Stromal cell of bone marrow (primary cell): ENCODE measurements at places on chromosomes 1 and 21.

DNA sequence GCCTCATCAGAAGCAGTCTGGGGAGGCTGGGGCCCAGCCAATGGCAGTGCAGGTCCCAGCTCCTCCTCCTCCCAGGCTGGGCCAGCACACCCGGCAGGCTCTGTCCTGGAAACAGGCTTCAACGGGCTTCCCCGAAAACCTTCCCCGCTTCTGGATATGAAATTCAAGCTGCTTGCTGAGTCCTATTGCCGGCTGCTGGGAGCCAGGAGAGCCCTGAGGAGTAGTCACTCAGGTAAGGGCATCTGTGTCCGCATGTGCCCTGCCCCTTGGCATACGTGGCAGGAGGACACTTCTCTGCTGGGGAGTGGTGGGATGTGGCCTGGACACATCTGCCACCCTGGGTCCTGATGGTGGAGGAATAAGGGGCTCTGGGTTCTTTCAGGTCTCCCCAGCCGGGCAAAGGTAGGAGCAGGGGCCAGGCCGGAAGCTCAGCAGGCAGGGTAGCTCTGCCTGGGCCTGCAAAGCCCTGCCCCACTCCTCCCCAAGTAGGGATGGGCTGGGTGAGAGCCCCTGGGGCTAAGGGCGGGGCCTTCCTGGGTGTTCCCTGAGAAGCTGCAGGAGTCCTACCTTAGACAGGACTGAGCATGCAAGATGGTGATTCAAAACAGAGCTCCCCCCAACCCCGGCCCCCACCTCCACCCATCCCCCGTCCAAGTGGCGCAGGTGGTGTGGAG lies at the start of gene GJB5:
GJB5 (plus strand) TSS at position 84 of the 674 bp plus-strand sequence. CDS start 2,284 bp downstream, outside the sequence.
- no peak for DNase-seq

DNA sequence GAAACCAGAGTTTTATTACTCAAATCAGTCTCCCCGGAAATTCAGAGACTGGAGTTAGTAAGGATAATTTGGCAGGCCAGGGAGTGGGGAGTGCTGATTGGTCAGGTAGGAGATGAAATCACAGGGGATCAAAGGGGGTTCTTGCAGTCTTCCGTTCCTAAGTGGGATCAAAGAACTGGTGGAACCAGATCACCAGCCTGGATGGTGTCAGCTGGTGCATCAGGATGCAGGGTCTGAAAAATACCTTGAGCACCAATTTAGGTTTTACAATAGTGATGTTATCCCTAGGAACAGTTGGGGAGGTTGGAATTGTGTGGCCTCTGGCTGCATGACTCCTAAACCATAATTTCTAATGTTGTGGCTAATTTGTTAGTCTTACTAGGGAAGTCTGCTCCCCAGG lies 1.4 kb upstream of the CD101 start:
- DNase-seq: no peak

DNA sequence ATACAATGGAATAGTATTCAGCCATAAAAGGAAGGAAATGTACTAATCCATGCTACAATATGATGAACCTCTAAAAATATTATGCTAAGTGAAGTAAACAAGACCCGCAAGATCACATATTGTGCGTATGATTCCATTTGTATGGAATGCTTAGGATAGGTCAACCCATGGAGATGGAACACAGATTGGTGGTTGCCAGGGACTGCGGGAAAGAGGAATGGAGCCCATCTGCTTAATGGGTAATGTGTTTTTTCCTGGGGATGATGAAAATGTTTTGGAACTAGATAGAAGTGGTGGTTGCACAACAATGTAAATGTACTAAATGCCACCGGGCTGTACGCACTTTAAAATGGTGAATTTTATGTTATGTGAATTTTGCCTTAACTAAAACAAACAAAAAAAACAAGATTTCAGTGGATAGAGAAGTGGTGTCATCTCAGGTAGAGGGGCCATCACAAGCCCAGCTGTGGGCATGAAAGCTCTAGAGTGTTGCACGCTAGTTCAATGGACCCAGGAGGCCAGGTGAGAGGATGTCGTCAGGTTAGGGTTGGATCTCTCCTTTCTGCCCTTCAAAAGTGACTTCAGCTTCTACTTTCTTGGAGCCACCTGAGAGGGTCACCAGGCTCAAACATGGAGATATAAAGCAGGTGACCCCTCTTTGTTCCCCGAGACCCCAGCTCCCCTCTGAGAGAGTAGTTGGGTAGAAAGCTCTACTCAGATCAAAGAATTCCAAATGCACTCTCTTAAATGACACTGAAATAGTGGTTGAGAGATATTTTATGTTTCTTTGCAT lies 2.5 kb downstream of the C1orf115 start:
- DNase-seq: no peak

DNA sequence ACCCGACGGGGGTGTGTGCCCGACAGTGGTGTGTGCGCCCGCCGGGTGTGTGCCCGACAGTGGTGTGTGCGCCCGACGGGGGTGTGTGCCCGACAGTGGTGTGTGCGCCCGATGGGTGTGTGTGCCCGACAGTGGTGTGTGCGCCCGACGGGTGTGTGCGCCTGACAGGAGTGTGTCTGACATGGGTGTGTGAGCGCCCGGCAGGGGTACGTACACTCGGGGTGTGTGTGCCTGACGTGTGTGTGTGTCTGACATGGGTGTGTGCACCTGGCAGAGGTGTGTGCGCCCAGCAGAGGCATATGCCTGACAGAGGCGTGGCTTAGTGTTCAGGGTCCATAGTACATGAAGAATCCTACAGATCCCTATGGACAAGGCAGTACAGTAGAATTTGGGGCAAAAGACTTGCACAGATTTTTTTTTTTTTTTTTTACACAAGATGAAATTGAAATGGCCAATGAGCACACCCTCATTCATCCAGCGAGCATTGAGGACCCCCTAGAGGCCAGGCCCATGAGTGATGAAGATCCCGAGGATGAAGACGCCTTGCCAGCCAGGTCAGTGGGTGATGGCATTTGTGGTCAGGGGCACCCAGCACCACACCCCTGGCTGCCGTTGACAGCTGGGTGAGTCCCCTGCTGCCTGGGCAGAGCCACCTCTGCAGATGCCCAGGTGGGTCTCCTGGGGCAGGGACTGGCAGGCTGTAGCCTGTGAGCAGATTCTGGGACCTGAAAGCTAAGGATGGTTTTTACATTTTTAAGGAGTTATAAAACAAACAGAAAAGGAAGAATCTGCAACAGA lies 60.1 kb downstream of the ADARB1 start:
- DNase-seq: no peak

DNA sequence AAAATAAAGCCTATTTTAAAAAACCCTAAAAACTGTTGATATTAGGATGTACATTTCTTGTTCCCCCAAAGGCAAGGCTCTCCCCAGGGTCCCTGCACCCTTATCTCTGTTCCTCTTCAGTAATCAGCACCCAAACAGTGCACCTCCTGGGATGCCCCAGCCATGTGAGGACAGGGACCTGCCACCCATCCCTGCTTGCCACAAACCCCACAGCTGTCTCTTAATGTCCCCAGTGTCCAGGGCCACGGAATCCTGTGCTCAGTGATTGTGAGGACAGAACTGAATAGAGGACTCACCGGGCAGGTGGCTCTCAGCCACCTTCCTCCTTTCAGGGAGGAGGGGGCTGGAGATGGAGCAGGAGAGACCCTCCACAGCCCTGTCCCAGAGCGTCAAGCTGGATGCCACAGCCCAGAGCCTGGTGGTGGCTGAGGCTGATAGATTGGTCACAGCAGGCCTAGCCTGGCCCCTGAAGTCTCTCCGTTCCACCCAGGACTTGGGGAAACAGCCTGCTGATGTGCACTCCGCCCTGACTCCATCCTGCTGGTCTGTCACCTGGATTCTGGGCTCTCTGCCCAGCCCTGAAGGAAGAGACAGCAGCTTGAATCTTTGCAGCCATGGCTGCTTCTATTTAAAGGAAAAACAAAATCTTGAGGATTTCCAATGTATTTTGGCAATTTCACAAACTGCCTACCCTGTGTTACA lies 23.1 kb downstream of the RNF187 start:
- DNase-seq: no peak

GRCh38 chr1:21655259-21655658 lies 13.9 kb downstream of the RAP1GAP start:
- DNase-seq: no peak

GRCh38 chr1:230160957-230161771 lies 94.1 kb downstream of the GALNT2 start:
- DNase-seq: no peak

- DNase-seq: no peak
These were observed 89.8 kb downstream of the EVI5 start for GRCh38 chr1:92695104-92695503.

GRCh38 chr1:41696381-41696780 lies 211.9 kb upstream of the EDN2 start:
- DNase-seq: no peak

DNA sequence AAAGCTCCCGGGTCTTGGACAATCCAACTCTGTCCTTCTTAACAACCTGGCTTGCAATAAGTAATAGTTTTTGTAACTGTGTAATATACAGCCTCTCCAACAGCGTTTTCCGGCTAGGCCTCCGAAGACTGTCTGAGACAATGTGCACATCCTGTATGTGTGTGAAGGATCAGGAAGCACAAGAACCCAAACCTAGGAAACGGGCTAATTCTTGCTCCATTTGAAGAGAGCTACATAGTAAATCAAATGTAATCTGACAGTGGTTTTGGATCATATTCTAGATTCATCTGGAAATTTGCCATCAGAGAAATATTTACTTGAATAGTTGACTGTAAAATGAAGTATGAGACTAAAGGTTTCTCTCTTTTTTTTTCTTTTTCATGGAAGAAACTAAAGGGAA lies 1.2 kb downstream of the GPR52 start:
- DNase-seq: no peak

GRCh38 chr21:34065027-34065426 lies 8.4 kb upstream of the MRPS6 start:
- DNase-seq: no peak

GRCh38 chr1:46927249-46927835 lies 13.9 kb downstream of the CYP4A11 start:
- no peak for DNase-seq

DNA sequence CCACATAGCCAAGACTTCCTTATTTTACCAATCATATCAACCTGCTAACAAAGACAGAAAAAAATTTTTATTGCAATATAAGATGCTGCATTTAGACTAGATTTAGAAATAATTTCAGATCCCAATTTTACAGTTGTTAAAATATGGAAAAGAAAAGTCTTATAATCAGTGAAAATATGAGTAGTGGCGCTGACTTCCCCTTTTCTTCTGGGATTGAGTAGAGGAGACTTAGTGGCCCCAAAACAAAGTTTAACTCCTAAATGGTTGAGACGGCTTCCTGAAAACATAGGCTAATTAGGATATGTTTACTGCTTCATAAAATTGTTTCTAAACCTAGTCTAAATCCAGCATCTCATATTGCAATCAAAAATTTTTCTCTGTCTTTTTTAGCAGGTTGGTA lies 68.4 kb downstream of the RAB3GAP2 start:
- no peak for DNase-seq

DNA sequence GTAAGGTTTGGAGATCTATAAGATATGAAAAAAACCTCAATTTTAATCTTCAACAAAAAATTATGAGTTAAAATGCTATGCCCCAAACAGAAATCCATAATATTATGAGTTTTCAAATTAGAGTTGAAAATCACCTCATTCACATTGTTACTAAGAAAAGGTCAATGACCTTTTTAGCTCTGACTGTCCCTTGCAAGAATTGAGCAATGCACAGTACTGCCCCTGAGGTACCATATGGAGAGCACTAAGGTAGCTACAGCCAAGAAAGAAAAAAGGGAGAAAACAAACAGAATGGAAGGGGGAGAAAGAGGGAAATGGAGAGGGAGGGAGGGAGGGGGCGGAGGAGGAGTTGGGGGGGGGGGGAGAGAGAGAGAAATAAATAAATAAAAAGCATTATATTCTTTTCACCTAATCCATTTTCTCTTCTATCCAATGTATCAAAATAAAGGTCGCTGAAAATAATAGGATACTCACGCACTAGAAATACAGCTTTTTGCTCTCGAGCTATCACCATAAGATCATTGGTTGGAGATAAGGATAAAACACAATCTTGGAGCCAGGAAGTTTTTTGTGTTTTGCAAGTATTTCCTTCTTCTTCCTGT lies 58.8 kb downstream of the RAB3GAP2 start:
- no peak for DNase-seq

GRCh38 chr1:224377676-224378006 lies 21.0 kb downstream of the CNIH4 start:
- DNase-seq: peak; percentile 12

- DNase-seq: no peak
These were observed 78.6 kb downstream of the NME7 start for GRCh38 chr1:169289016-169289415.

DNA sequence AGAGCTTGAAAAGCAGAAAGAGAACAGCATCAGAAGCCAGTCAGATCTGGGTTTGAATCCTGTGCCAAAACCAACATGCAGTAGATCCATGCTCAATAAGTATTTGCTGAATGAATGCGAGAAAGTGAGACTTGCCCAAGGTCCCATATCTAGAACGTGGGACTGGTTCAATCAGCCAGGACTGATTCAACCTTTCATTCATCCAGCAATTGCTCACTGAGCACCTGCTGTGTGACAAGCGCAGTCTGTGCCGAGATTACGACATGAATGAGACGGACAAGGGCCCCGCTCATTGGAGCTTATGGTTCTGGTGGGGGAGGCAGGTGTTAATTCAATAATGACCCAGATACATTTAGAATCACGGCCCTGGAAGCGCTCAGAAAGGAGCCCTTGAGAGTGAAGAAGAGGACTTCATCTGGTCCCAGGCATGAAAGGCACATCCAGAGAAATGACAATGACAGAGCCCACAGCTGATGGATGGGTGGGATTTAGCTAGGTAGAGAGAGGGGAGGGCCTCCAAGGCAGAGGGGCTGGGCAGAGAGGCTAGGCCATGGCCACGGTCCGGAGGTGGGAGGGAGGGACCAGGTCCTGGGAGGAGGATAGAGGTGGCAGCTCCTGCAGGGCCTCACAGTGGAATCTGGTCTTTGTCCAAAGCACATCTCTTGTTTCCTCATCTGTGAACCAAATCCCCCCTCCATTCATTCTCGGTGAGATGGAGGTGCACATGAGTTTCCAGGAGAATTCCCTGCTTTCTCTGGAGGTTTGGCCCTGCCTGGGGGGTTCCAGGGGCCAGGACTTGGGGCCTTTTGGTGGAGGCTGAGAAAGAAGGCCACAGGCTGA lies 4.2 kb upstream of the FAM131C start:
- DNase-seq: no peak

GRCh38 chr1:9135073-9135836 lies 6.4 kb upstream of the GPR157 start:
- no peak for DNase-seq

GRCh38 chr1:229938551-229938950 lies 128.5 kb upstream of the GALNT2 start:
- DNase-seq: no peak

- DNase-seq: no peak
These were observed 29.1 kb downstream of the TEX35 start for GRCh38 chr1:178541829-178542553.

DNA sequence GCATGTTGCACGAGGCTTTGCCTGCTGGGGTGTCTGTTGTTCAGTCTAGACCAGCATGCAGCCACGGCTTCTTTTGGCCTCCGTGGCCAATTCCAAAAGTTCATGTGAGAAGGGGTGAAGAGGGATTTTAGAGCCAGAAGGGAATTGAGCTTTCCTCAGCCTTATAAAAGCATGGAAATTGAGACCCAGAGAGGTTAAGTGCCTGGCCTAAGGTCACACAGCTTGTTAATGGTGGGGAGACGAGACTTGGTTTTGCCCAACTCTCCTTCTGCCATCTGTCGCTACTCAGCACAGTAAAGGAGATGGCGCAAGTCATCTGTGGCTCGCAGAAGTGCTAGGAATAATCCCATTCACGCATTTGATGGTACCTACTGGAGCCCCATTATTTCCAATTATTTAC lies 25.7 kb downstream of the ZBTB18 start:
- DNase-seq: no peak
